ENCODE measurements at places on chromosomes 3 and 15.
A peak's percentile ranks its signal among the peaks of the same experiment; 100 is the strongest.

GRCh38 chr15:99125061-99125891 is 20.4 kb downstream of the SYNM start:
- DNase-seq = no peak
- H3K4me3 ChIP-seq = no peak overlapping the region
- no peak overlapping the region for H3K27ac ChIP-seq
- no peaks in the 10 kb centered on the region for H3K27me3 ChIP-seq
- no peaks in the 10 kb centered on the region for H3K36me3 ChIP-seq

GRCh38 chr3:177642042-177642803 is 444.9 kb upstream of the TBL1XR1 start:
- H3K27ac ChIP-seq = no peak overlapping the region
- DNase-seq = no peak
- H3K36me3 ChIP-seq = no peaks in the 10 kb centered on the region
- H3K4me3 ChIP-seq = no peak overlapping the region

GRCh38 chr3:146968204-146968651 is 363.1 kb upstream of the PLSCR5 start:
- no peak overlapping the region for H3K4me3 ChIP-seq
- no peaks in the 10 kb centered on the region for H3K27me3 ChIP-seq
- DNase-seq = no peak
- H3K27ac ChIP-seq = no peak overlapping the region
- no peaks in the 10 kb centered on the region for H3K4me1 ChIP-seq
- no peaks in the 10 kb centered on the region for H3K36me3 ChIP-seq

DNA sequence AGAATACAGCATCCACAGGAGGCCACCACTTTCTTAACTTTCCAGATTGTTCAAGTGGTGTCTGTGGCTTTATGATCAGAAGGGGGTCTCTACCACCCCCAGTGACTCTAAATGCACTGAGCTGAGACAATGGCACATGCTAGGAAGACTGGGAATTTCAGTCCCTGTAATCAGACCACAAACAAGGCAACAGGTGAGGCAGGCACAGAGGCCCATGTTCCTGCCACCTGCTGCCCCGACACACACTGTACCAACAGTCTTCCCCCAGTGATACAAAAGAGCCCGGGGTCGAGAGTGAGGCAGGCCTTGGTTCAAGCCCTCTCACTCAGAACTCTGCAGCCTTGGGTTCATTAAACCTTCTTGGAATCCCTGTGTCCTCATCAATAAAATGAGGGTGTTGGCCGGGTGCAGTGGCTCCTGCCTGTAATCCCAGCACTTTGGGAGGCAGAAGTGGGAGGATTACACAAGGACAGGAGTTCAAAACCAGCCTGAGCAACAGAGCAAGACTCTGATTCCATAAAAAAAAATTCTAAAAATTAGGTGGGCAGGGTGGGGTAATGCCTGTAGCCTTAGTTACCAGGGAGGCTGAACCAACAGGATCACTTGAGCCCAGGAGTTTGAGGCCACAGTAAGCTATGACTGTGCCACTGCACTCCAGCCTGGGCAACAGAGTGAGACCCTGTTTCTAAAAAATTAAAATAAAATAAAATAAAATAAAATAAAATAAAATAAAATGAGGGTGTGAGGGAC is 55.8 kb downstream of the ADCY5 start:
- no peak overlapping the region for H3K27ac ChIP-seq
- H3K27me3 ChIP-seq = no peaks in the 10 kb centered on the region
- no peaks in the 10 kb centered on the region for H3K4me1 ChIP-seq
- H3K36me3 ChIP-seq = no peaks in the 10 kb centered on the region
- no peak for DNase-seq

GRCh38 chr3:4985330-4986174 is 6.3 kb downstream of the BHLHE40 start:
- H3K27ac ChIP-seq = peak overlapping the region; percentile 79
- H3K36me3 ChIP-seq = peaks cover 2% of the 10 kb centered on the region
- no peaks in the 10 kb centered on the region for H3K27me3 ChIP-seq
- H3K4me1 ChIP-seq = peaks cover 31% of the 10 kb centered on the region

- H3K27ac ChIP-seq = no peak overlapping the region
- no peaks in the 10 kb centered on the region for H3K36me3 ChIP-seq
- peaks cover 5% of the 10 kb centered on the region for H3K4me1 ChIP-seq
- H3K27me3 ChIP-seq = no peaks in the 10 kb centered on the region
- DNase-seq = no peak
Observed at GRCh38 chr3:169871129-169871886, 1.6 kb upstream of the LRRC31 start.

DNA sequence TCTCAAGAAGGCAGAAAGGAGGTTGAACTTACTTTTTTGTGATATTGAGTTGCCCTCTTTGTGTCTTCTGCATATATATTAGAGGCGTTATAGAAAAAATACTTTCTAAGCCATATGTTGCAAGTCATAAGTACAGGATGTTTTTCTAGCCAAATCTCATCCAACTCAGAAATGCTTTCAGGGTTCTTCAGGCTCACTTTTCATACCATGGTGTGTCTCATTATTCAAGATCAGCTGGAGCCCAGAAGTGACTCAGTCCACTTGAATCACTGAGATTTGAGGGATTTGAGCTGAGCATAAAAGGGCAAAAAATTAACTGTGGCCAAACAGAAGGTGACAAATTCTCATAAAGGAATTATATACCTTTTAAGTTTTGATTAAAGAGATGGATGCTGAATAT is 157.3 kb downstream of the WNT5A start:
- H3K27me3 ChIP-seq = no peaks in the 10 kb centered on the region
- no peak overlapping the region for H3K27ac ChIP-seq
- no peak overlapping the region for H3K4me3 ChIP-seq
- no peaks in the 10 kb centered on the region for H3K4me1 ChIP-seq
- DNase-seq = no peak
- no peaks in the 10 kb centered on the region for H3K36me3 ChIP-seq

DNA sequence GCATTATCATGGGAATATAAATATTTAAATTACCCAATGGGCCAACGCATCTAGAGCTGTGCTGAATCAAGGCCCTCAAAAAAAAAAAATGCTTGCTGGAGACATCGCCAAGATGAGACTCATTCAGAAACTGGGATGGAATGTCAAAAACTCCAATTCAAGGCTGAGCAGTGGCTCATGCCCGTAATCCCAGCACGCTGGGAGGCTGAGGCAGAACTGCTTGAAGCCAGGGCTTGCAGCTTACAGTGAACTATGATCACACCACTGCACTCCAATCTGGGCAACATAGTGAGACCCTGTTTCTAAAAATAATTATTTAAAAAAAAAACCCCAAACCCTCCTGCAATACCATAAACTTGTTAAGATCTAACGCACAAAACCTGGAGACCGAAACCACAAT is 3.1 kb upstream of the CACNA1D start:
- no peaks in the 10 kb centered on the region for H3K36me3 ChIP-seq
- no peaks in the 10 kb centered on the region for H3K27me3 ChIP-seq
- no peak overlapping the region for H3K27ac ChIP-seq
- no peak overlapping the region for H3K4me3 ChIP-seq

DNA sequence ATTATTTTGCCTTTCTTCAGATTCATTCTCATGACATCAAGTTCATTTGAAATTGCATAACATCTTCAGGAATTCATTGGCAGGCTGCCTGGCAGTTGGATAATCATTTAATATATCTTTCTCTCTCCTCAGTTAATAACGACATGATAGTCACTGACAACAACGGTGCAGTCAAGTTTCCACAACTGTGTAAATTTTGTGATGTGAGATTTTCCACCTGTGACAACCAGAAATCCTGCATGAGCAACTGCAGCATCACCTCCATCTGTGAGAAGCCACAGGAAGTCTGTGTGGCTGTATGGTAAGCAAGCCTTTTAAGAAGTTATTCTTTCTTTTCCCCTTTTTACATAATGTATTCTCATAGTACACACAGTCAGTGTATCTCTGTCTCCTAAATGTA is 38.2 kb downstream of the TGFBR2 start:
- no peak for DNase-seq
- H3K4me3 ChIP-seq = no peak overlapping the region
- 0 out of 2 replicates have a peak, but pooled peaks cover 9% of the 10 kb centered on the region for H3K4me1 ChIP-seq
- H3K36me3 ChIP-seq = peaks cover 9% of the 10 kb centered on the region

- H3K4me1 ChIP-seq = no peaks in the 10 kb centered on the region
- H3K4me3 ChIP-seq = no peak overlapping the region
- no peak overlapping the region for H3K27ac ChIP-seq
- DNase-seq = no peak
- peaks cover 2% of the 10 kb centered on the region for H3K36me3 ChIP-seq
Observed at GRCh38 chr3:184307915-184308314, 6.5 kb upstream of the EIF4G1 start.
